NCI-H1092 treated with DMSO at 0.1 percent for 48 hours (cell line): ENCODE measurements at places on chromosomes 5 and 9.

DNA sequence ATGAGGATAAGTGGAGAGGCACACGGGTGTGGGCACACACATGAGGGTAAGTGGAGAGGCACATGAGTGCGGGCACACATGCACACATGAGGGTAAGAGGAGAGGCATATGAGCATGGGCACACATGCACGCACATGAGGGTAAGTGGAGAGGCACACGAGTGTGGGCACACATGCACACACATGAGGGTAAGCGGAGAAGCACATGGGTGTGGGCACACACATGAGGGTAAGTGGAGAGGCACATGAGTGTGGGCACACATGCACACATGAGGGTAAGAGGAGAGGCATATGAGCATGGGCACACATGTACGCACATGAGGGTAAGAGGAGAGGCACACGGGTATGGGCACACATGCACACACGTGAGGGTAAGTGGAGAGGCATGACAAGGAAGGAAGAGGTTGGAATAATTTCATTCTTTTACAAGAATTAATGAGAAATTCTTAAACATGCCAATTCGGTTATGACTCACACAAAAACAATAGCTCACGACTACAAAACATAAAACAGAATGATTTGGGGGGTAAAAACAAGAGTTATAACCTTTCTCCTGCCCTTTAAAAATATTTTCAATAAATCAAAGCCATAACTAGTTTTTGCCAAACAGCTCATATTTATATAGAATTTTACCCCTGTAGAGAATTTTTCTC, 67.5 kb downstream of the APBA1 start:
- no peak for DNase-seq

- no peak for DNase-seq
Measured at GRCh38 chr5:110386782-110387181, 339.7 kb downstream of the TMEM232 start.

DNA sequence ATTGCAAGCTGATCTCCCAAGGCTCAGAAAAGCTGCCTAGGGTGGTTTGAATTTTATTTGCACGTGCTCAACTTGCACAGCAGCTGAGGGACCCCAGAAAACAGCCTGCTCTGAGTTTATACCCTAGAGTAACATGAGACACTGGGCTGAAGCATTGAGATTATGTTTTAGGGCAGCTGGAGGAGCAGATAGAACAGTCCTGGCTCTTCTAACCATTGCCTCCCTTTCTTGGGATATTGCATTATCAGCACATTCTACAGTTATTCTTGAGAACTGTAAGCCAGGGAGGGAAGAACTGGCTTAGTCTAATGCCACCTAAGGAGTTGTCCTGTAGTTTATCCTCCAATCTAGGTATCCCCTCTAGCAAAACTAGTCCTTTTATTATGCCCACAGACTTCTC, 10.3 kb downstream of the SMC2 start:
- DNase-seq = no peak

GRCh38 chr9:120431268-120431667, 148.7 kb downstream of the CDK5RAP2 start:
- DNase-seq = no peak
